Naive thymus-derived CD8-positive, alpha-beta T cell (primary cell): ENCODE measurements at places on chromosomes 16 and 17. TPM values are rescaled to one million over a fixed set of nuclear protein-coding genes. Genes with fewer than 3 reads are reported as not detected.

- no peak for DNase-seq
Measured at GRCh38 chr16:72666267-72666666, 381.7 kb downstream of the ZFHX3 start.

DNA sequence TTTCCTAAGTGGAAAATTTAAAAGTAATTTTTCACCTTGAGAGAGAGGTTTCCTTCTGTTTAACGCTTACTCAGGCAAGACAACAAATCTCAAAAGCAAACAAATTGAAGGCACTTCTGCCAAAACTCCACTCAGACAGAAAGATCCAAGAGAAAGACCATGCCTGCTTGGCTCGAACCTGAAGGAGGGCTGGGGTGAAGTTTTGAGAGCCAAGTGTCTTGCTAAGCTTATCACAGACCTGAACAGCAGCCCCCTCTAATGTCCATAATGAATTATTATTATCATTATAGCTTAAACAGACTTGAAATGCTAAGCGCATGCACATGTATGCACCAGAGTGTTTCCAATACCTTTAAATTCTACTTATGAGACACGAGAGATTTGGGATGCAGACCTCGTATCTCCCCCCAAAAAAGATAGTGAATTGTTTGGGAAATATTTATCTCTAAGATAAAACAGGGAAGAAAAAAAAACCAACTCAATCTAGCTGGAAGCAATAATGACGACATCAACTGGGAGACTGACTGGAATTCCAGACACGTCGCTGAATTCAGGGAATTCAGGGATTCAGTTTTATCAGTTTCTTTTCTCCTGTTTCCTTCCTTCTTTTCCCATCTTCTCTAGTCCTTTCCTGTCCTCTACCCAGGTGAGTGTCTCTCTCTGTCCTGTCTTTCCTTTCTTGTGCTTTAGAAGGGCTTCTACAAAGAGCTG is 473.2 kb downstream of the RBFOX1 start:
- no peak for DNase-seq

DNA sequence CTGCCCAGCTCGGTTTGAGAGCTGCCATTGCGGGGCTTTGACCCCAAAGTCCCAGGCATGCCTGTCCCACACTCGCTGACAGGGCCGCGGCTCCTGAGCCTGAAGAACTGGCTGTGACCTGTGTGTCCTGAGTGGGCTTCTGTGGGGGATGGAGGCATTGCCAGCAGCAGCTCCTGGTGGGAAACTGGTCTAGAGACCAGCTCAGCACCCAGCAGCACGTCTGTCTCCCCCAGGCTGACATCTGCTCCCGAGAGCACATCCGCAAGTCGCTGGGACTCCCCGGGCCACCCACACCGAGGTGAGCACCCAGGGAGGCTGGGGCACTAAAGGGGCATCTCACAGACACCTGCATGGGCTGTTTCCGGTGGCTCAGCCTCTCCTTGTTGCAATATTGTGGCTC is 13.4 kb downstream of the ENDOV start:
- DNase-seq, result no peak

GRCh38 chr16:3986235-3986544 is 105.7 kb upstream of the CREBBP start:
- DNase-seq, result no peak

GRCh38 chr17:66511135-66511534 is 208.7 kb downstream of the PRKCA start:
- DNase-seq, result no peak

DNA sequence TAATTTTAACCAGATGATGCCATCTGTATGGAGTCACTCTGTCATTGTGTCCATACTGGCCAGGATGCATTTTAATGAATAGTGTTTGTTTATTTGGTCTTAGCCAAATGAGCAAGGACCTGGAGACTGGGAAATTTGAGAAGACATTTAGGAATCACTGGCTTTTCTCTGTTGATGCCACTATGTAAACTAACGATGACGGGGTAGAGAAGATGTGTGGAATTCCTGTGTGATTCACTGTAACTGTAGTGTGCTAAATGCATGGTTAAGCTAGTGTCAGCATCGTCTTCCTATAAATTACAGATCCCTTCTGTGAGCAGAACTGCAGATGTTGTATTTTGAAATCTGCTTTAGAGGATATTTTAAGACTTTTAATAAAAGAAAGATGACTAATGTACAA is 66.6 kb downstream of the NOS2 start:
- DNase-seq, result no peak

- no peak for DNase-seq
Measured at GRCh38 chr17:64240741-64241347, 22.2 kb downstream of the TEX2 start.

- DNase-seq, result peak; percentile 58
Measured at GRCh38 chr16:84952335-84953189, 58.8 kb downstream of the ZDHHC7 start.

DNA sequence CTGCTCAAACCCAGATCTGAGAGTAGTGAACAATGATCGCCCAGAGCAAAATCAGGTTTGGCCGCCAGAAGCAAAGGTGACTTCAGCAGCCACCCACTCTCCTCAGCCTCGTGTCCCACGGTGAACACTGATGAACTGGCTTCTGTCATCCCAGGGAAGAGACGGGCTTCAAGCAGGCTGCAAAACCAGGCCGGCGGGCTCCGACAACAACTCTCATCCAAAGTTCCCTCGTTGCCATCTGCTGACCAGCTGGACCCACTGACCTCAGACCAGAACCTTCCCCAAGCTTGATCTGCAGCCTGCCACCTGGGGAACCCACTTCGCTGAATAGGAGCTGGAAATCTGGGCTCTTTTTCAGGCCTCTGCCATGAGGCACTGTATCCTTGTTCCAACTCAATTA is 69.6 kb upstream of the MRTFB start:
- DNase-seq, result no peak

DNA sequence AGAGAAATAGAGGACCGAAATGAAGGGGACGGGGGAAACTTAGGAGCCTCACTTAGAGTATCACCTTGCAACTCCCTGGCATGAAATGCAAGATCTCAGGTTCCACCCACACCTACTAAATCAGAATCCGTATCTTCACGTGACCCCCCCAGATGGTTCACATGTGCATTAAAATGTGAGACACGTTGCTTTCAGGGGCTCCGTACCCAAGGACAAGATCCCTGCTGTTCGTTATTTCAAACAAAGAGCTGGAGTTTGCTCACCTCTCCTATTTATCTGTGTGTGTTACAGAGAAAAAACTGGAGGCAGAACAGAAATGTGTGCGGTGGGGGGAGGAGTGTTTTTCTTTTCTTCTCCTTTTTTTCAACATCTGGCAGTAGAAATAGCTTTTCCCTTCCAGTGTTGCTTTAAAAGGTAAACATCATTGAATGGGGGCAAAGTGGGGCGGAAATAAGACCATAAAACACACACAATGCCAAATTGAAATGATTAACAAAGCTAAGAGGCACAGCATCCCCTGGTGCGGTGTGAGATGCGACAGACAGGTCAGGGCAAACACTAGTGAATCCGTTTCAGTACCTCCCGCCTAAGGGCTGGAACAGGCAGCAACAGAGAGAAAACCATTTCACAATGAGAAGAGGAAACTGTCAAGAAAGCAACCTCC is 145.4 kb downstream of the SOX9 start:
- DNase-seq, result no peak

DNA sequence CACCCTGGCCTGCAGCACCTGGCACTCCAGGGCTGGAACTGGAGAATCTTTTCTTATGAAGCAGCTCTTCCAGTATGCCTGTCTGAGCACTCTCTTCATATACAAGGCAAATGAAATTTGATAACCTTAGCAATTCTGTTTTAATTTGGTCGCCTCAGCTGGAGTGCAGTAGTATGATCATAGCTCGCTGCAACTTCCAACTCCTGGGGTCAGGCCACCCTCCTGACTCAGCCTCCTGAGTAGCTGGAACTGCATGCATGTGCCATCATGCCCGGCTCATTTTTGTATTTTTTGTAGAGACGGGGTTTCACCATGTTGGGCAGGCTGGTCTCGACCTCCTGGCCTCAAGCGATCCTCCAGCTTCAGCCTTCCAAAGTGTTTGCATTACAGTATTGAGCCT is 140.8 kb upstream of the CHMP6 start:
- no peak for DNase-seq

DNA sequence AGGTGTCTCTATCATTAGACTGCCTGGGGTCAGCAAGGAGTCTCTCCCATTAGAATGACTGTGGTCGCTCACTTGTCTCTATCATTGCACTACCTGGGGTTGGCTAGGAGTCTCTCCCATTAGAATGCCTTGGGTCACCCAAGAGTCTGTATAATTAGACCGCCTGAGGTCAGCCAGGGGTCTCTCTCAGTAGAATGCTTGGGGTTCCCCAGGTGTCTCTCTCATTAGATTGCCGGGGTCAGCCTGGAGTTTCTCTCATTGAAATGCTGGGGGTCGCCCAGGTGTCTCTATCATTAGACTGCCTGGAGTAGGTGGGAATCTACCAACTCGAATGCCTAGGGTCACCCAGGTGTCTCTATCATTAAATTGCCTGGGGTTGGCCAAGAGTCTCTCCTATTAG is 2231.6 kb downstream of the TP53TG3F start:
- no peak for DNase-seq

The OR3A3 gene
- not detected for polyA plus RNA-seq

The SULT1A4 gene
- polyA plus RNA-seq, result 0.82 TPM

The SLC7A6OS gene
- 23.3 TPM for polyA plus RNA-seq

The GNG13 gene
- polyA plus RNA-seq, result not detected

The ASGR1 gene
- 0.23 TPM for polyA plus RNA-seq

The PGAP6 gene
- 19.5 TPM for polyA plus RNA-seq

The EVI2A gene
- polyA plus RNA-seq, result 44.3 TPM
